ENCODE measurements at places on chromosomes 3 and 15.

- no peak for DNase-seq
Observed at GRCh38 chr3:182711261-182711683, 82.0 kb upstream of the ATP11B start.

DNA sequence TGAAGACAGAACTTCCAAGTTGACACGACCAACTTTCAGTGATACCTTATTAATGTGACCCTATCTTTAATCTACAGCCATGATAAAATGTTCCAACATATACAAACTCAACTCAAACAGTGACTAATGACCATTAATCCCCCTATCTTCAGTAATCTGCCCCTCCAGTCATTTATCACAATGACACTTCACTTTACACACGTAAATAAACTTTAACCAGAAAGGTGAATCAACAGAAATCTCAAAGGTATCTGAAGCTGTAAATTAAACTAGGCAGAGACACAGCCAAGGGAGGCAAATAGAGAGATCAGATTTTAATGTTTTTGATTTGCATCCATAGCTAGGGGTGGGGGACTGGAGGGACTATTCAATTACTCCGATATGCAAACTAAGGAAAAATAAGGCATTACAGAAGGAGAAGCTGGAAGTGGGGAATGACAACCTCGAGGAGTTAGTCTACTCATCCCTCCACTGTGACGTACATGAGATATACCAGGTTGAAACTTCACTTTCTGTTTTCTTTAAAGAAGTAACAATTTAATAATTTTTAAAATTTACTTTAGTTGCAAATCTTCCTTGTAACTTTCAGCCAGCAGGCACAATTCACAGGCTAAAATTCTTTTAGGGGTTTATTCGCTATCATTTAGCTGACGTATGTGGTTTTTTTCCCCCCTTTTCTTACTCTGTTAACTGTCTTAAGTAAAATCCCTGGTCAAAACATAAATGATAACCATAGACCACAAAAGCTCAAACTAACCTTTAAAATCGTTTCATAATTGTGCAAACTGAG is 751.0 kb downstream of the ROBO1 start:
- no peak for DNase-seq

GRCh38 chr3:129144786-129145185 is 16.1 kb downstream of the ISY1 start:
- DNase-seq, result no peak

DNA sequence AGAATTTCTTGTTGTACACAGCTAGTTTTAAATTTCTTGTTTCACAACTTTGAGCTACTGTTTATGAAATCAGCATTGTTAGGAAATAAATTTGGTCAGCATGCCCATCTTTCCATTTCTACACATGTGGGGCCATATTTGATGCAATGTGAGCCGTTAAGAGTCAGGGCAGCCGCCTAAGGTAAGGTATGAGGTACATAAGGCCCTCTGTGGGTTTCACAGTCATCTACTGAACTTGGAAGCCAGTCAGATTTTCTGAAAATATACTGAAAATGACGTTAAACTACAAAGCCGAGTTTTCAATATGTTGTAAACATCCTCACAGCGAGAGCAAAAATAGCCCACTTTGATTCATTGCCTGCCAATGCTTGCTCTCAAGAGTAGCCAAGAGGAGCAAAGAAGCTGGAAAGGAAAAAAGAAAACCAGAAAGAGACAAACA is 94.7 kb upstream of the PDZRN3 start:
- no peak for DNase-seq

GRCh38 chr3:63895422-63896189 is 16.6 kb downstream of the SCAANT1 start:
- no peak for DNase-seq

- no peak for DNase-seq
Observed at GRCh38 chr3:166484470-166484869, 647.2 kb upstream of the BCHE start.

DNA sequence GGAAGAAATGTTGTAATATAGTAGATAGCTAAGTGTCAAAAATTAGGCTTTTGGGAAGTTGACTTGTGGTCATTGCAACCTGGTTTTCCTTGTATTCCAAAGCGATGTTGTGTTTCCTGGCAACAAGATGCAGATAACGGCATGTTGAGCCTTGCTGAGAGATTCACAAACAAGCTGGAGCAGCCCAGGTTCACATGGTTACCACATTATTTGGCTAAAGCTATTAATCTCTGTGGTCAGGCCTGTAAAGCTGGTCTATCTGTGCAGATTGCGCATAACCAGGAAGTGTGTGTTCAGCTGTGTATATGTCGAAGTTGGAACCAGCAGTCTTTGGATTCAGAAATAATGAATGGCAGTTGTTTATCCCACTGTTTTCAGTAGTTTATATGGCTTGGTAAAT is 6.6 kb downstream of the TIPARP start:
- no peak for DNase-seq

DNA sequence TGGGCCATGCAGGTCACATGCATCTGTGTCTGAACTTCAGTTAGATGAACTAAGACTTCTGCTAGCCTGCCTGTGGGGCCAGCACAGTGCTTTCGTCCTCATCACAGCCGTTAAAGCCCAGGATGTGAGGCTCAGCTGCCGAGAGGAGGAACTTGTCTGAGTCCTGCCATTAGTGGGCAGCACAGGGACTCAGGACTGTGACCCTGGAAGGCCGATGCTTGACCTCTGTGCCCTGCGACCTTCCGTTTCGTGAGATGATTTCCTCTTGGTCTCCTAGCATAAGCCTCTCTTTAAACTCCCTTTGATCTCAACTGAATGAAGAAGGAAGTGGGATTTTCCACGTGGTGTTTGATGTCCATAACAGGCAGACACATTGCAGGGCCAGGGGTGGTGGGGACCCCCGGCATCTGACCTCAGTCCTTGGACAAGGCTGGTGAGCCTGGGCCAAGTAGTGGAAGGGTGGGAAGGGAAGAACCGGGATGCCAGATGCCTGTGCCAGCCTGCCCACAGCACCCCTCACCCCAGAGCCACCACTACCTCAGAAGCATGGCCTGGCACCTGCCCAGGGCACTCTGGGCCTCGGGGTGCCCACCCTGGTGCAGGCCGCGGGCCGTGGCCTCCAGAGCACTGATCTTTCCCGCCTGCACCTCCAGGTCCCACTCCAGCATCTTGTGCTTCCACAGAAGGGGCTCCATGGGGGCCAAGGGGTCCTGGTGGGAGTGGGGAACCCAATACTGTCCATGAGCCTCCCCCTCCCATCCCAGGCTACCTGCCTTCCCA is 21.6 kb downstream of the PLA2G4B start:
- DNase-seq, result no peak

DNA sequence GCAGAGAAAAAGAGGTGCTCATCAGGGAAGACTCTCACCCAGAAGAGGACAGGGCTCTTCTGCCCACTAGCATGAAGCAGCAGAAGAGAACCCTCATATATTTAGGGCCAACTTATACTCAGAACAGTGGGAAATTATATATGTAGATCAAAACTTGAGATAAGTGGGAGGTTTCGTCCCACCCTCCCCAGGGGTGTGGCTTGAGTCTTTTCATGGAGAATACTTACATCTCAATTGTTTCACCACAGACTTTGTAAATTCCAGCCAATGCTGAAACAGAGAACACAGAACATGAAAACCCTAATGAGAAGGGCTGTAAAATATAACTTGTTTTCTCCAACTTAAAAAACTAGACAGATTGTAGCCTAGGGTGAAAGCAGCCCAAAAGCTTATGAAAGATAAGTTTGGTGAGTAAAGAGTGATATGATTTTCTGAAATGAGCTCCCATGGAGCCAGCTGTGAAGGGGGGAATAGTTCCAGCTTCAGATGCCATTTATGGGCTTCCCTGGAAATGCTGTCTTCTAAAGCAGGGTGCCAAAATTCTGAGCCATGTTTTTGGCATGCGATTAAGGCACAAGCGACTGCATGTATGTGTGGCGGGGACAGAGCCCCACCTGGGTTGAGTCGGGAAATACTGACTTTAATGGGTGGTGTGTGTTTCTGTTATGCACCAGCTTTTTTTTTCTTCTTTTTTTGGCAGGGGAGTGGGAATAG is 92.9 kb downstream of the WDR76 start:
- DNase-seq, result no peak

GRCh38 chr3:60998858-60999257 is 252.4 kb downstream of the FHIT start:
- DNase-seq, result no peak

GRCh38 chr3:141410846-141411245 is 42.5 kb downstream of the ZBTB38 start:
- no peak for DNase-seq

DNA sequence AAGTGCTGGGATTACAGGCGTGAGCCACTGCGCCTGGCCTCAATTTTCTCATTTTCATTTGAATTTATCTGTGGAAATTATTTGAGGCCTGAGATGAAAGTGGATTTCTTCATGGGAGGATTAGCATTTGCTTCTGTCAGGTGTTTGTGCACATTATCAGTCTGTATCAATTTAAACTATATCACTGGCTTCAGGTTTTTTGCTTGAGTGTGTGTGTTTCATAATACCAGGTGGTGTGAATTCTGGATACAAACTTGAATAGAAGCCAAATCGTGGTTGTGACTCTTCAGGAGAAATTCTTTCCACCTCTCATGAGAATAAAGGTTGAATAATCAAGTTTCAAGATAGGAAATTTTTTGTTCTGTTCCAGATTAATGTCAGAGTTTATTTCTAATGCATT is 56.4 kb downstream of the CGGBP1 start:
- DNase-seq, result no peak

DNA sequence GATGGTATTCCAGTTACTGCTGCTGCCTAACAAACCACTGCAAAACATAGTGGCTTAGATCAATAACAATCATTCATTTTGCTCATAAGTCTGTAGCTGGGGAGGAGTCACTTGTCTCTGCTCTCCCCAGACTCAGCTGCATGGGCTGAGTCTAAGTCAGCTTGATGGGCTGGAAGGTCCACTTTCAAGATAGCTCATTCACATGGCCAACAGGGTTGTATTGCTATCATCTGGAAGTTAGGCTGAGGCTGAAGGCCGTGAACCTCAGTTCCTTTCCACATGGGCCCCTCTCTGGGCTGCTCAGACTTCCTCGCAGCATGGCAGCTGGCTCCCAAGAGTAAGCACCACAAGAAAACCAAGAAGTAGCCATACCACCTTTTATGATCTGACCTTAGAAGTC is 28.7 kb upstream of the BFSP2 start:
- DNase-seq, result no peak
